Vagina (tissue), 2 donors: ENCODE measurements at places on chromosomes 2 and 18. TPM values are rescaled to one million over a fixed set of nuclear protein-coding genes. Genes with fewer than 3 reads are reported as not detected.

The UGT1A1 gene
- total RNA-seq, result 0.98 TPM

The CCL20 gene
- not detected for total RNA-seq

The ABCA12 gene
- total RNA-seq, result 17.2 TPM

The ACKR3 gene
- total RNA-seq, result 55.5 TPM

The PPIL3 gene
- total RNA-seq, result 16.2 TPM

The ING5 gene
- 41.5 TPM for total RNA-seq

The C2orf78 gene
- not detected for total RNA-seq

The FAM110C gene
- total RNA-seq, result 27.3 TPM

The ADAM23 gene
- total RNA-seq, result 5.2 TPM

The KIF5C gene
- 13.3 TPM for total RNA-seq

The CCDC142 gene
- total RNA-seq, result 41.3 TPM

The GALNT3 gene
- total RNA-seq, result 7.4 TPM

The E2F6 gene
- 9.1 TPM for total RNA-seq

The AGXT gene
- total RNA-seq, result not detected

The HRH4 gene
- not detected for total RNA-seq

The MREG gene
- 11.8 TPM for total RNA-seq

The MC5R gene
- total RNA-seq, result 0.74 TPM

The POTEI gene
- not detected for total RNA-seq

The COL4A4 gene
- 2.5 TPM for total RNA-seq

The VRK2 gene
- total RNA-seq, result 23.1 TPM

The WNT10A gene
- 2.5 TPM for total RNA-seq

The HOXD12 gene
- 1.7 TPM for total RNA-seq

The ZNF521 gene
- 18.7 TPM for total RNA-seq

The ANKRD62 gene
- 1.2 TPM for total RNA-seq

The PRSS56 gene
- total RNA-seq, result not detected

The TUBB8B gene
- total RNA-seq, result 1.7 TPM

The MZT2B gene
- 156 TPM for total RNA-seq

The TLX2 gene
- 6.6 TPM for total RNA-seq

The BOK gene
- total RNA-seq, result 35.1 TPM

The MGAT4A gene
- 20.6 TPM for total RNA-seq

The HES6 gene
- 8.6 TPM for total RNA-seq

The UGT1A10 gene
- not detected for total RNA-seq

The CLEC4F gene
- 0.49 TPM for total RNA-seq

The AQP12B gene
- total RNA-seq, result not detected

The PAIP2B gene
- 7.6 TPM for total RNA-seq

The DSG1 gene
- total RNA-seq, result 122 TPM

The TTC39C gene
- total RNA-seq, result 42.5 TPM

The TXNDC9 gene
- total RNA-seq, result 37.1 TPM

The PTH2R gene
- total RNA-seq, result not detected

The LHCGR gene
- total RNA-seq, result not detected

The GAREM2 gene
- total RNA-seq, result 4.4 TPM

The AQP4 gene
- total RNA-seq, result 0.49 TPM

The CRYGC gene
- total RNA-seq, result not detected

The CFC1 gene
- total RNA-seq, result not detected
